ENCODE measurements at places on chromosomes 13 and 19.

- DNase-seq = peak; percentile 8
Measured at GRCh38 chr13:113897161-113897560, 33.3 kb upstream of the GAS6 start.

DNA sequence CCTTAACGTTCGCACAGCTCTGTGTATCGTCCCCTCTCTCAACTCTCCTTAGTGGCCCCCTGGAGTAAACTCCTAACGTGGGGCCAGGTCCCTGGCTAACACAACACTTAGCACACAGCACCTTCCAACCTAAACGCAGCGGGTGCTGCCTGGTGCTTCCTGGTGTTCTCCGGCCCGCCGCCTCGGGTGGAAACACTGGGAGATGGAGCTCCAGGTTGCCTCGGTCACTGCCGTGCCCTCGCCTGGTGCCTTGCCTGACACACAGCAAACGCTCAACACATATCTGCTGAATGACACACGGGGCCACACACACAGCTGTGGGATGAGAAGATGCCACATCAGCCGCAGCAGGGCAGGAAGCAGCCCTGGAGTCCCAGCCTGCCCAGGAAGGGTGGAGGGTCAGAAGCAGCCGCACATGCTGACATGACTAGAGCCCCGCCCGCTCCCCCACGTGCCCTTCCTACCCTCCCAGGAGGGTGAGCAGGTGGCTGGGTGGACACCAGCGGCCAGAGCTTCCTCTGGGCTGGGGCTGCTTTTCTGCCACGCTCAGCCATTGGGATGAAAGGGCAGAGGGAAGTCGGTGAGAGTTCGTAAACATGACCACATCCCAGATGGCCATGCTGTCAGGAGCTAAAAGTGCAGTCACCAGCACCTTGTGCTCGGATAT, 6.6 kb downstream of the PEPD start:
- DNase-seq = peak; percentile 47

- no peak for DNase-seq
Measured at GRCh38 chr19:13079542-13079986, 23.1 kb downstream of the LYL1 start.

GRCh38 chr13:59893266-59893665, 270.5 kb downstream of the DIAPH3 start:
- DNase-seq = no peak

- no peak for DNase-seq
Measured at GRCh38 chr13:43431841-43432240, 354.9 kb downstream of the ENOX1 start.

- DNase-seq = no peak
Measured at GRCh38 chr19:41870401-41870873, 6.6 kb upstream of the CD79A start.

- DNase-seq = no peak
Measured at GRCh38 chr13:113155982-113156655, 2.3 kb upstream of the PROZ start.

DNA sequence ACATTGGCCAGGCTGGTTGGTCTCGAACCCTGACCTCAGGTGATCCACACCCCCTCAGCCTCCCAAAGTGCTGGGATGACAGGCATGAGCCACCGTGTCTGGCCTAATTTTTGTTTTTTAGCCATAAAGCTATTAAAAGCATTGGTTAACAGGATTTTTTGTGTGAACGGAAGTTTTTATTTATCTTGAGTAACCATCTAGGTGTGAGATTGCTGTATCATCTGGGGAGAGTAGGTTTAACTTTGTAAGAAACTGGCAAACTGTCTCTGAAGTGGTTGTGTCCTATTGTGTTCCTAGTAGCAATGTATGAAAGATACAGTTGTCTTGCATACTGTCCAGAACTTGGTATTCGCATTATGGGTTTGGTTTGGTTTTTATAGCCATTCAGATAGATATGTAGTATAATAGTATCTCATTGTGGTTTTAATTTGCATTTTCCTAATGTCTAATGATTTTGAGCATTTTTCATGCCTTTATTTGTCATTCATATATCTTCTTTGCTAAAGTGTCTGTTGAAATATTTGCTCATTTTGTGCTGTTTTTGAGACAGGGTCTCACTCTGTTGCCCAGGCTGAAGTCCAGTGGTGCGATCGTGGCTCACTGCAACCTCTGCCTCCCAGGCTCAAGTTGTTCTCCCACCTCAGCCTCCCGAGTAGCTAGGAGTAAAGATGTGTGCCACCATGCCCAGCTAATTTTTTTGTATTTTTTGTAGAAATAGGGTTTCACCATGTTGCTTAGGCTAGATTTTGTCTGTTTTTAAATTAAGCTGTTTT, 13.5 kb upstream of the PLEKHF1 start:
- no peak for DNase-seq

GRCh38 chr13:95948656-95949055, 104.5 kb downstream of the UGGT2 start:
- DNase-seq = no peak

DNA sequence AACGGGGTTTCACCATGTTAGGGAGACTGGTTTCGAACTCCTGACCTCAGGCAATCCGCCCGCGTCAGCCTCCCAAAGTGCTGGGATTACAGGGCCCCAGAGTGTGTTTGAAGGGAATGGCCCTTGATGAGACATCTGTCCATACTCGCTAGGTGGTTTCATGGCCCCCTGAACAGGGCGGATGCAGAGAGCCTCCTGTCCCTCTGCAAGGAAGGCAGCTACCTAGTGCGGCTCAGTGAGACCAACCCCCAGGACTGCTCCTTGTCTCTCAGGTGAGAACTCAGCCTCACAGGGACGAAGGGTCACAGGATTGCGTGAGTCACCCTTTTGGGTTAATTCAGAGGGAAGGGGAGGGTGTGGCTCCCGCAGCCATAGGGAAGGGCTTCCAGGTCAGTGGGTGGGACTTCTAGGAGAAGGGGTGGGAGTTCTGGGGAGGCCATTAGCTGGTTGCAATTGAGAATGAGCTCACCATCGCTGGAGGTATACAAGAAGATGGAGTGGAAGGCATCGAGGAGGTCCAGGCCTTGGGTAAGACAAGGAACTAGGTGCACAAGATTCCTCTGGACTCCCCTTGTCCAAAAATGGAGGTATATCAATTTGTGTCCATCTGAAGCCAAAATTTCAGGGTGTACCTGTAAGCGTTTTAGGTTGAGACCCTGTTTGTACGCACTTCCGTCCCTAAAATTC, 9.2 kb downstream of the SHD start:
- DNase-seq = no peak

- DNase-seq = no peak
Measured at GRCh38 chr13:40120781-40121180, 465.3 kb downstream of the COG6 start.

DNA sequence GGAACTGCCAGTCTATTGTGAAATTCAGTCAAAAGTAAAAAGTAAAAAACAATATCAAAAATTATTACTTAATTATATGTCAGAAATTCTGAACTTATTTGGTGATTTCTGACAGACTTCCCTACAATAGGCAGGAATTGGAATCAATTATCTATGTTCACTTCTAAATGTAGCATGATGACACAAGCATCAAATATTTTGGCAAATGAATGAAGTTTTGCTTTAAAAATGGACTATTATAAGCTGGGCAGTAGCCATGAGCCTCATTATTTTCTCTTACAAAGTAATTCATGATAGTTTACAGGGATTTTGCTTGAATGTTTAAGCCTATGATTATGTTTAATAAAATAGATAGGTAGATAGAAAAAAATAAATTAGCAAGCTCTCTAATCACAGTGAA, 582.6 kb downstream of the SLITRK6 start:
- no peak for DNase-seq

DNA sequence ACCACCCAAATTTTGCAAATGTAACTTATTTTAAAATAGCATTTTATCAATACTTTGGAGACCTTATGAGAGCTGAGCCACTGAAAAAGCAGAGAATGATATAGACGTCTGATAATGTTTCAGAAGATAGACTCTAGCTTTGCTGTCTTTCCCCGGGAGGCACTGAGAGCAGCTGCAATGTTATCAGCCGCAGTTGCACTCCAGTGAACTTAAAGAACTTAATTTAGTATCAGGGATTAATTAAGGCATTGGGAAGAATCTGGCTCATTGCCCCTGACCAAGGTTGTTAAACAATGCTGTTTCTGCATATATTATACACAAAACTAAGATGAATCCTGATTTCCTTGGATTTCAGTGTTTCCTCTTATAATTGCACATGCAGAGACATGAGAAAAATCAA, 75.7 kb upstream of the SGCG start:
- no peak for DNase-seq

DNA sequence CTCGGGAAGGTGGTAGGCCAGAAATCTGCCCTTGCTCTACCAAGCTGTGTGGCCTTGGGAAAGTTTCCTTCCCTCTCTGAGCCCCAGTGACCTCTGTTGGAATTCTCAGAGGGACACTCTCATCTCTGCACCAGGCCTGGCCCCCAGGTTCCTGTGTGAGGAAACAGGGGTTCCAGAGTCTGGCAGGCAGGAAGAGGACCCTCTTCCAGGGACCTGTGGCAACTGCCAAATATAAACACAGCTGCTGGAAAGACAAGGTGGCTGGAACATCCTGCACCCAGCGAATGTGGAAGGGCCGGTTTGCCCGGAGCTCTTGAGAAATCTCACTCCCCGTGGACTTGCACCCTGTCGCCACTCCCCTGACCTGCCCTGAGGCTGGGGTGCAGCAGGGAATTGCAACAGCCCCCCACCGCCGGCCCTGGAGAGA, 52.8 kb downstream of the GADD45B start:
- no peak for DNase-seq

DNA sequence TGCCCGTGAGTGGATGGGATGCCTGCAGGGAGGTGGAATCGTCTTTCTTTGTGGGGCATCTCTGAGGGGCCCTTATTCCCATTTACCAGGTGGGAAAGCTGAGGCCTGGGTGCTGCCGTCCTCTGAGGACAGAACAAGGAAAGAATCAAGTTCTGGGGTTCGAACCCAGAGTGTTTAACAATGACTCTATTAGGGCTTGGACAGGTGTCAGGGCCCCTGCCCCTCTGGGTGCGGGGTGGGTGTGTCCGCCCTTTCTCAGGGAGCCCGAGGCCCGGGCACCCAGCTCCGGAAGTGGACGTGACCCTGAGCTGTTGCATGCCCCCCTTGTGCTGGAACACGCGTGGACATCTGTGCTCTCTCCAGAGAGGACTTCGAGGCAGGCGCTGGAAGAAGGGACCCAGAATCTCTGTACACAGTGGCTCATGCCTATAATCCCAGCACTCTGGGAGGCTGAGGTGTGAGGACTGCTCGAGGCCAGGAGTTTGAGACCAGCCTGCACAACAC, 10.8 kb downstream of the NDUFA11 start:
- DNase-seq = no peak

GRCh38 chr13:48477191-48477855, 55.6 kb downstream of the RCBTB2 start:
- no peak for DNase-seq

GRCh38 chr13:113472355-113473025, 18.0 kb downstream of the DCUN1D2 start:
- no peak for DNase-seq

- DNase-seq = no peak
Measured at GRCh38 chr13:106534639-106535551, 567 bp downstream of the EFNB2 start.

GRCh38 chr13:78586706-78587105, 16.6 kb downstream of the POU4F1 start:
- DNase-seq = no peak

DNA sequence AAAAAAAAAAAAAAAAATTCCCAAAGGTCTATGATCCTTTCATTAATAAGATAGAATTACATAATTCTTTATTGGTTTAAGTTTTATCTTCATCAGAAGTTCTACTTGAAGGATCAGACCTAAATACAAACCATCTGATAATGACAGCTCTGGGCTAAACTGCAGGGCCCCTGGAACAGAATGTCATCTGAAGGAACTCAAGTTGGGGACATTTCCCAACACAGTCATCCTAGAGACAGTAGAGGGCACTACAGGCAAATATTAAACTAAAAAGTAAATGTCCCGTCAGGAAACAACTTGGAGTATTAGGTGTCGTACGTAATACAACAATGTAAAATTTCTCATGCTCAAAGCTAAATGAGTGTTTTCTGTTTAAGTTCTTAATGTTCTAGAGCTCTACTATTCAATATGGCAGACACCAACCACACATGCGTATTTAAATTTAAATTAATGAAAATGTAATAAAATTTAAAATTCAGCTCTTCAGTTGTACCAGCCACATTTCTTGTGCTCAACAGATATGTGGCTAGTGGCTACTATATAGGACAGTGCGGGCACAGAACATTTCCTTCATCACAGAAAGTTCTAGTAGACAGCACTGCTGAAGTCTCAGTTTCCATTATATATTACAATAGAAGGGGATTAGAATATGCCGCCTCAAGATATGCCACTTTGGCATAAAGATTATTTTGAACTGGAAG, 21.8 kb upstream of the NAXD start:
- no peak for DNase-seq

- DNase-seq = no peak
Measured at GRCh38 chr19:46376241-46377153, 29.6 kb downstream of the PPP5C start.
